ENCODE measurements at places on chromosomes 1 and 21. TPM values are rescaled to one million over a fixed set of nuclear protein-coding genes. Genes with fewer than 3 reads are reported as not detected.
A peak's percentile ranks its signal among the peaks of the same experiment; 100 is the strongest.

- H3K4me1 ChIP-seq = peaks cover 54% of the 10 kb centered on the region
- no peak for DNase-seq
- no peaks in the 10 kb centered on the region for H3K27me3 ChIP-seq
- H3K27ac ChIP-seq = peak overlapping the region; percentile 100
- H3K4me3 ChIP-seq = peak overlapping the region; percentile 87
These were observed 653 bp downstream of the CASP9 start for GRCh38 chr1:15523104-15524020.

Gene FCGR3B
- total RNA-seq = not detected

DNA sequence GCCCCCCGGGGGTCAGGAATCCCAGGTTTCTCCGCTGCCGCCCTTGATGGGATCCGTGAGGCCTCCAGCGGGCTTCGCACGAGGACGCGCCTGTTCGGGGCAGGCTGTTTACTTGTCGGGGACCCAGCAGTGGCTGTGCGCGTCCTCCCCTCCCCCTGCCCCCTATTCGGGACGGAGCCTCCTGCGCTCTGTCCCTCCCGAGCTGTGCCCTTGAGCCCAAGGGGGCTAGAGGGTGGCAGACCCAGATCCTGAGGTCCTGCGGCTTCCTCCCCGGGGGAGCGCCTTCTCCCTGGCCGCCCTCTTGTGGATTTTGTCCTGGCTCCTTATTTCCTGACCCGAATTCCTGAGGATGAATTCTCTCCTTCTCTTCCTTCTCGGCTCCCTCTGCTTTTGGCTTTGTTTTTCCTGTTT, 38.4 kb downstream of the PIK3CD start:
- H3K4me1 ChIP-seq = peaks cover 66% of the 10 kb centered on the region
- peak overlapping the region; percentile 34 for H3K27ac ChIP-seq
- peak overlapping the region; percentile 75 for H3K4me3 ChIP-seq
- H3K36me3 ChIP-seq = peaks cover 38% of the 10 kb centered on the region

- H3K4me1 ChIP-seq = peaks cover 9% of the 10 kb centered on the region
- H3K27ac ChIP-seq = no peak overlapping the region
- DNase-seq = peak; percentile 27
- H3K4me3 ChIP-seq = no peak overlapping the region
- no peaks in the 10 kb centered on the region for H3K27me3 ChIP-seq
These were observed 420.3 kb downstream of the NPHP4 start for GRCh38 chr1:5571861-5572401.

Gene PTPRU
- total RNA-seq = 0.64 TPM

DNA sequence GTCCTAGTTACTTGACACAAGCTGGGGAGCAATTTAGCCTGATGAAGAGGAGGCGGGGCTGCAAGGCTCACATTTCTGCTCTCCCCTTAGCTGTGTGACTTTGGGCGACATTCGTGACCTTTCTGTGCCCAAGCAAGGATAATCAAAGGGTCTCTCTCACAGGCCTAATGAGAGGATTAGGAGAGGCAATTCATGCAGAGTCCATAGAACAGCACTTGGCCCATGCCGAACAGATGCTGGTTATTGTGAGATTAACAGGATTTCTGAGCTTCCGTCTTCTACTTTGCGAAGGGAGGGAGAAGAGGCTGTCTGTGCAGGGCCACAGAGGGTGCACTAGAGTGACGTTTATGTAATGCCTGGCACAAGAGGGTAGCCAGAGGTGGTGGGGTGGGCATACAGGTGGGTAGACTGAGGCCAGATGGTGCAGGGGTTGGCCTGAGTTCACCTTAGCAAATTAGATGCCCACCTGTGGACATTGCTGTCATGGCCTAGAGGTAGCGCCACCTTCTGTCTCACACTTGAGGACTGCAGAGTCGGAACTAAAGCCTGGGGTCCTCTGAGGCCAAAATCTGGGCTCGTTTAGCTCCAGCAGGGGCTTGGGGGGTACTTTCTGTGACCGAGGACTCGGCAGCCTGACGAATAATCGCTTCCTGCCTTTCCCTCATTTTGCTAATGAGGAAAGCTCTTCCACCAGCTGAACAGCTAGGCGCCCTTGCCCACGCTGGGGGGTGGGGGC, 18.6 kb downstream of the ACTL8 start:
- H3K36me3 ChIP-seq = no peaks in the 10 kb centered on the region
- H3K27ac ChIP-seq = no peak overlapping the region
- H3K4me3 ChIP-seq = no peak overlapping the region
- no peak for DNase-seq
- H3K27me3 ChIP-seq = no peaks in the 10 kb centered on the region

Gene TEX38
- total RNA-seq = not detected

Gene SIM2
- not detected for total RNA-seq

GRCh38 chr1:224815647-224816046, 113.8 kb upstream of the DNAH14 start:
- H3K36me3 ChIP-seq = no peaks in the 10 kb centered on the region
- no peak overlapping the region for H3K27ac ChIP-seq
- no peaks in the 10 kb centered on the region for H3K4me1 ChIP-seq
- H3K4me3 ChIP-seq = no peak overlapping the region

GRCh38 chr1:235298758-235299157, 29.2 kb downstream of the ARID4B start:
- peaks cover 7% of the 10 kb centered on the region for H3K36me3 ChIP-seq
- H3K27ac ChIP-seq = no peak overlapping the region
- no peak for DNase-seq

GRCh38 chr1:101183388-101183699, 53.5 kb upstream of the S1PR1 start:
- peaks cover 57% of the 10 kb centered on the region for H3K4me1 ChIP-seq
- no peak for DNase-seq
- H3K27me3 ChIP-seq = no peaks in the 10 kb centered on the region
- peak overlapping the region; percentile 2 for H3K27ac ChIP-seq
- peaks cover 20% of the 10 kb centered on the region for H3K36me3 ChIP-seq

- no peaks in the 10 kb centered on the region for H3K36me3 ChIP-seq
- H3K4me3 ChIP-seq = no peak overlapping the region
- H3K27me3 ChIP-seq = no peaks in the 10 kb centered on the region
- DNase-seq = no peak
- H3K27ac ChIP-seq = no peak overlapping the region
These were observed 210.0 kb downstream of the HLX start for GRCh38 chr1:221089273-221089672.

DNA sequence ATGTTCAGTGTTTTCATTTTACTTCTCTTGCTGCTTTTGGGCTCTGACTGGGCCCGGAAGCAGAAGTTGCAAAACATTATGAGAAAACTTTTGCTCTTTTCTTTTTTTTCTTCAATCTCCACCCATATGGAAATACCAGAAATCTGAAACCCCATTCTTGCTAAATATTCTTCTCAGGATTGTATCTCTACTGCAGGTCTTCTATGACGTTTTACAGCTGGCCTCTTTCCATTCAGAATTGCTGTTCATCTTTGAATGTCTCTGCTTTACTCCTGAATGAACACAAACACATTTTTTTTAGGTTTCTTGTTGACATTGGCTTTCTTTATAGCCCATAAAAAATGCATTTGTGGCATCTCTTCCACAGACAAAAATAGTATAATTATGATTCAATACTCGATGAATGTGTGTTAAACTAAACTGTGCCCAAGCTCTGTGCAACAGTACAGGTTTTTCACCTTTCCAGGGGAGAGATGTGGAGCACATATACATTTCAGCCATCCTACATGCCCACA, 18.8 kb downstream of the PTPRC start:
- peaks cover 64% of the 10 kb centered on the region for H3K4me1 ChIP-seq
- peak overlapping the region; percentile 80 for H3K27ac ChIP-seq
- DNase-seq = no peak
- no peaks in the 10 kb centered on the region for H3K27me3 ChIP-seq

Gene ENAH
- total RNA-seq = not detected

DNA sequence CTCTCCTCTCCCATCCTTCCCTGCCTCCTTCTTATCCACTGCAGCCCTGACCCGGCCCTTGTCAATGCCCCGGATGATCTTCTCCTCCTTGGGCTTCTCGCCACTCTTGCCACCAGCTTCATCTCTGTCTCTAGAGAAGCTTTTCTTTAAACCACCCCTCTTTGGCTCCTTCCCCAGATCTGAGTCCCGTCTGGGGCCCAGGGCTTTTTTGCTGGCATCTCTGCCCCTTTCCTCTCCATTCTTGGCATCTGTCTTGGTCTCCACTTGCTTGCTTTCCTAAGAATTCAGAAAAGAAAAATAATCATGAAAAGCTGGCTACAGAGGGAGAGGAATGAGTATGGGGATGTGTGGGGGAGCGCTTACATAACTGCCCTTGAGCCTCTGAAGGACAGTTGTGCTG, 11.8 kb downstream of the SHISA4 start:
- DNase-seq = no peak
- no peak overlapping the region for H3K4me3 ChIP-seq
- H3K4me1 ChIP-seq = peaks cover 20% of the 10 kb centered on the region
- H3K36me3 ChIP-seq = no peaks in the 10 kb centered on the region

- H3K4me3 ChIP-seq = no peak overlapping the region
- H3K36me3 ChIP-seq = peaks cover 6% of the 10 kb centered on the region
These were observed 55.3 kb downstream of the DOP1B start for GRCh38 chr21:36211660-36212512.

DNA sequence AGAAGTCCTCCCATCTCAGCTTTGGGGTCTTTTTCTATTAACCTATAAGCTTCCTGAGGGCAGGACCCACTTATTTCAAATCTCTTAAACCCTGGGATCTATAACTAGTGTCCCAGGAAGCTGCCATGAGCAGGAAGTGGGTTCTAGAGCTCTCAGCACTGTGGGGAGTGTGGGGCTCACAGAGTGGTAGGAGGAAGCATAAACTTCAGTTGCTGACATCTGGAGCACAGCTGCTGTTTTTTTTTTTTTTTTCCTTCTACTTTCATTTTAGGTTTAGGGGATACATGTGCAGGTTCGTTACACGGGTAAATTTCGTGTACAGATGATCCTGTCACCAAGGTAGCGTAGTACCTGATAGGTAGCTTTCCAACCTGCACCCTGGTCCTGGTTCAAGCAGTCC, 59.3 kb downstream of the AK4 start:
- H3K27me3 ChIP-seq = no peaks in the 10 kb centered on the region
- peak; percentile 45 for DNase-seq
- peak overlapping the region; percentile 10 for H3K27ac ChIP-seq
- H3K36me3 ChIP-seq = peaks cover 7% of the 10 kb centered on the region
- peak overlapping the region; percentile 15 for H3K4me3 ChIP-seq
- peaks cover 21% of the 10 kb centered on the region for H3K4me1 ChIP-seq

Gene ITSN1
- 2.0 TPM for total RNA-seq

Gene SMYD3
- 18.1 TPM for total RNA-seq

Gene MRPS14
- 33.5 TPM for total RNA-seq

DNA sequence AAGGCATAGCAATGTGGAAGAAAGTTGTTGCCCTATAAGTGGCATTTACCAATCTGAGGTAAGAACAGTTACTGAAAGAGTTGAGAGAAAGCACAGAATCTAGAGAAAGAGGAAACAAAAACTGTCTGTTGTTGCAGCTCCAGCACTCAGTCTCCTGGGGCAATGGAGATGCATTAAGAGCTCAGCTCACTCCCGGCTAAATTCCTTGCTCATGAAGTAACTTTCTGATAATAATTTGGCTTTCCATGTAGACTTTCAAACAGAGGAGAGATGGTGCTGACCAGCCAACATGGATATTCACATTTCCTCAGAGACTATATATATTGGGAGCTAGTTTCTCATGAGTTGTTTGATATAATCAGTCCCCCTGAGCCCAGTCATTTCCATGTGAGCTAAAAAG, 135.3 kb downstream of the GDAP2 start:
- H3K4me3 ChIP-seq = no peak overlapping the region
- no peaks in the 10 kb centered on the region for H3K36me3 ChIP-seq
- DNase-seq = no peak
- H3K4me1 ChIP-seq = no peaks in the 10 kb centered on the region
- H3K27me3 ChIP-seq = peaks cover 8% of the 10 kb centered on the region
- H3K27ac ChIP-seq = no peak overlapping the region

DNA sequence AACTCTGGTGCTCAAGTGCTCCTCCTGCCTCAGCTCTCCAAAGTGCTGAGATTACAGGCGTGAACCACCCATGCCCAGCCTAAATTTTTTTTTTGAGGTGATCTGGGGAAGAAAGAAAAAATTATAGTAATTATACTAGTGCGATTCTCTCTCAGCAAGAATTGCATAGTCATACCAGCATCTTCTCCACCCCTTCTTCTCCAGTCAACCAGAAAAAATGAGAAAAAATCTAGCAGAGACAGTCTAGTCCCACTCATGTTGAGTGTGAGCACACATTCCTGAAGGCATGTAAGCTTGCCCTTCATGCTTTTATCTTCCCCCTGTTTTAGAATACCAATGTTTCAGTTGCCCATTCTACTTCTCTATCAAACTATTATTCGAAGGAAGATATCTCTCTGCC, 207.6 kb downstream of the S1PR1 start:
- DNase-seq = no peak
- peaks cover 24% of the 10 kb centered on the region for H3K27me3 ChIP-seq
- no peaks in the 10 kb centered on the region for H3K4me1 ChIP-seq
- H3K36me3 ChIP-seq = no peaks in the 10 kb centered on the region
- H3K27ac ChIP-seq = no peak overlapping the region
- H3K4me3 ChIP-seq = no peak overlapping the region

- H3K4me3 ChIP-seq = no peak overlapping the region
- no peak for DNase-seq
- no peaks in the 10 kb centered on the region for H3K36me3 ChIP-seq
These were observed 35.1 kb downstream of the LRRC38 start for GRCh38 chr1:13478692-13479091.

- no peak overlapping the region for H3K27ac ChIP-seq
- H3K4me1 ChIP-seq = peaks cover 64% of the 10 kb centered on the region
- H3K27me3 ChIP-seq = no peaks in the 10 kb centered on the region
- H3K4me3 ChIP-seq = no peak overlapping the region
These were observed 7.5 kb downstream of the LRRC8C start for GRCh38 chr1:89640440-89640839.

Gene OLFM3
- not detected for total RNA-seq

DNA sequence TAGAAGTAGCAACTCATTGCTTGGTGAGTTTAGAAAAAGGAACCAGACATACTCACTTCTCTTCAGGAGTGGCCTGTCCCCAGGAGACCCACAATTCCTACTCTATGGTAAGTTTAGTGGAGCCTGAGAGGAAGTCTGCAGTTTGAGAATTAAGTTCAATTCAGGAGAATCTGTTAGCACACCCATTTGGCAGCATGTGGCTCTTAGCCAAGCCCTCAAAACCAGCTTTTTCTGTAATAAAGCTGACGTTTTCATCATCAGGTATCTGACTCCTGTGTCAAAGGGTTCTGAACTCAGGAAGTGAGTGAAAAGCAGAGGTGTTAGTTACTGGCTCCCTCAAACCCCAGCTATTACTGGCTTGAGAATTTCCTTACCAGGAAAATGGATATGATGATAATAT, 20.4 kb upstream of the RGS16 start:
- DNase-seq = no peak
- H3K27me3 ChIP-seq = peaks cover 48% of the 10 kb centered on the region
- H3K4me1 ChIP-seq = peaks cover 36% of the 10 kb centered on the region
- H3K36me3 ChIP-seq = peaks cover 10% of the 10 kb centered on the region
- no peak overlapping the region for H3K4me3 ChIP-seq
